ENCODE measurements at places on chromosomes 12 and 14.

DNA sequence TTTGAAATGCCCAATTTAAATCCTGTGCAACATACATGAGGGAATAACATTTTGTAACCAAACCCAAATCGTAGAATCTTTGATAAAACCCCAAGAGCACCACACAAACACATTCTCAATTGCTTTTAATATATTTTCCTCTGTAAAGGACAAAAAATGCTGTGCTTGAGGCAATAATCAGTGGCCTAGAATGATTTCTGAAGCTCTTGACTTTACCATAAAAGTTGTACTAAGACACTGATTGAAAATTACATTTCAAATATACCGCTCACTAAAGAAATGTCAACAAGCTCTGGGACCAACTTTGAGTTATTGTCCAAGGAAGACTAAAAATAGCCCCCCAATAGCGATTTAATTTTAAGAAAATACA is 1.5 kb downstream of the EML5 start:
- DNase-seq, result no peak

DNA sequence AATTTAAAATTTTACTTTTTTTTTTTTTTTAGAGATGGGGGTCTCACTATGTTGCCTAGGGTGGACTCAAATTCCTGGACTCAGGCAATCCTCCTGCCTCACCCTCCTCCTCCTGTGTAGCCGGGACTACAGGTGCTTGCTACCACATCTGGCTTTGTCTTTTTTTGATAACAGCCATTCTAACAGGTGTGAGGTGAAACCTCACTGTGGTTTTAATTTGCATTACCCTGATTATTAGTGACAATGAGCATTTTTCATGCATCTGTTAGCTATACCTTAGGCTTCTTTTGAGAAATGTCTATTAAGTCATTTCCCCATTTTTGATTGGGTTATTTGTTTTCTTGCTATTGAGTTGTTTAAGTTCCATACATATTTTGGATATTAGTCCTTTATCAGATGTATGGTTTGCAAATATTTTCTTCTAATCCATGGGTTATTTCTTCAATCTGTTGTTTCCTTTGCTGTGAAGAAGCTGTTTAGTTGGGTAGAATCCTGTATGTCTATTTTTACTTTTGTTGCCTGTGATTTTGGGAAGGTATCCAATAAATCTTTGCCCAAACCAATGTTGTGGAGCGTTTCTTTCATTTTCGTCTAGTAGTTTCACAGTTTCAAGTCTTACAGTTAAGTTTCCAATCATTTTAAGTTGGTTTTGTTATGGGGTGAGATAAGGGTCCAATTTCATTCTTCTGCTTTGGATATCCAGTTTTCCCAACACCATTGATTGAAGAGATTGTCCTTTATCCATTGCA is 86.1 kb downstream of the MYF5 start:
- DNase-seq, result no peak

- DNase-seq, result no peak
Measured at GRCh38 chr12:24797901-24798300, 151.0 kb downstream of the BCAT1 start.

GRCh38 chr14:75514673-75515628 is 7.3 kb upstream of the BATF start:
- DNase-seq, result no peak

GRCh38 chr12:57242691-57243454 is 8.1 kb downstream of the STAC3 start:
- DNase-seq, result no peak

DNA sequence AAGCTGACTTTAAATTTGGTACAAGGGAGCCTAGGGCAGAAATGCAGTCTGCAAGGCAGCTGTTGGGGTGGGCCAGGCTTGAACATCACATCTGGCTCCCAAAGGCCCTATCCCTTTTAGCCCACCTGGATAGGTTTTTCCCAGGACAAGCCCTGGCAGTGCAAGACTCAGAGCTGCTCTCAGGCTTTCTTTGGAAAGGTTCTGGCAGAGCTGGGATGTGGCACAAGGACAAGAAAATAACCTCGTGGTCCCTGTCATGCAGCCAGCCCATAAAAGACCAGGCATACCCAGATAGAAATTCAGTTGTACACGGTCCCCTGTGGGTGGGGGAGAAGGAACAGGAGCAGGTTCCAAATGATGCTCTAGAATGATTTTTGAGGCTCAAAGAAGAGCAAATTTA is 206.9 kb downstream of the TTC7B start:
- DNase-seq, result no peak

DNA sequence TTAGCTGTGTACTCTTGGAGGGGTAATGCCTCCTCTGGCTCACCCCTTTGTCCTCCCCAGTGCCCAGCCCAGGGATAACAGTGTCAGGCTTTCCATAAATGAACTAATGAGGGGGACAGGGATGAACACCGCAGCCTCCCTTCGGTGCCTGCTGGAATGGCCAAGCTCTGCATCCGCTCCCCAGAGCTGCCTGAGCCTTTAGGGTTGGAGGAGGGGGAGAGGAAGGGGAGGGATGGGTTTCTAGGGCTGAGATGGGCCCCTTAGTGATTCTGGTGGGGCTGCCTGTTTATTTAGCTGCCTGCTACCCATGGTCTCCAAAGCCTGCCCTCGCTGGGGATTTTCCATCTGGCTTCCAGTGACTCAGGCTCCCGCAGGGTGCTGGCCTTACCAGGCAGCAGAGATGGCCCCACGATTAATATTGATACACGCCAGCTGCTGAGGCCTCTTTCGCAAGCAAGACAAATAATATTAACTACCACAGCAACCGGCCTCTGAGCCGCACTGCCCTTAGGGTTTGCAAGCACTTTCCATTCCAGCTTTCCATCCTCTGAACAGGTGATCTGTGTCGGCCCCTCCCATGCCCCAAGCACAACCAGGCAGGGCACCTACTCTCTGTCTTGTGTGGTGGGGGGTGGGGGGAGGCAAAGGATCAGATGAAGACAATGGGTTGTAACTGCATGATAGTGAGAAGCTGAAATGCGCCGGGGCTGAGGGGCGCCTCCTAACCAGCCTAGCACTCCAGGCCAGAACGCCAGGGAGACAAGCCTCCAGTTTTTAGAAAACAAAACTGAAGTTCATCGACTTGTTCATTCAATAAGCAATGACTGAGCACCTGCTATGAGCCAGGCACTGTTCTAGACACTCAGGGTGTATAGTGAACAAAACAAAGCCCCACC is 56.7 kb downstream of the C14orf132 start:
- no peak for DNase-seq

- no peak for DNase-seq
Measured at GRCh38 chr12:96199464-96199863, 5.3 kb downstream of the ELK3 start.

- no peak for DNase-seq
Measured at GRCh38 chr12:132154341-132154761, 10.1 kb downstream of the NOC4L start.

DNA sequence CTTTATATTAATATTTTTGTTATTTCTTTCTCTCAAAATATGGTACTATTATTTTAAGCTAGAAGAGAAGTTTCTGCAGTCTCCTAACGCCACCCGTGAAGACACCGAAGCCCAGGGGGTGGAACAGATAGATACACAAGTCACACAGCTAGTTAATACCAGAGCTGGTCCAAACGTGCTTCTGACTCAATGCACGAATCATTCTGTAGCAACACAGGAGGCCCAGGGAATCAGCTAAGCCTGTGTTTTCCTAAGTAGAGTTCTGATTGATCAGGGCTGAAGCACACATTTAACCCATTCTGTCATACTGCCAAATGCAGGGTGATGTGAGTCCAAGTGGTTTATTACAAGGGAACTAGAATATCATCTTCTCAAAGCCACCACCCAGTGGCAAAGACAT is 116.9 kb upstream of the PWP1 start:
- DNase-seq, result no peak

GRCh38 chr12:5438671-5439200 is 6.8 kb downstream of the NTF3 start:
- no peak for DNase-seq

- DNase-seq, result no peak
Measured at GRCh38 chr12:88437226-88437625, 143.0 kb downstream of the KITLG start.

DNA sequence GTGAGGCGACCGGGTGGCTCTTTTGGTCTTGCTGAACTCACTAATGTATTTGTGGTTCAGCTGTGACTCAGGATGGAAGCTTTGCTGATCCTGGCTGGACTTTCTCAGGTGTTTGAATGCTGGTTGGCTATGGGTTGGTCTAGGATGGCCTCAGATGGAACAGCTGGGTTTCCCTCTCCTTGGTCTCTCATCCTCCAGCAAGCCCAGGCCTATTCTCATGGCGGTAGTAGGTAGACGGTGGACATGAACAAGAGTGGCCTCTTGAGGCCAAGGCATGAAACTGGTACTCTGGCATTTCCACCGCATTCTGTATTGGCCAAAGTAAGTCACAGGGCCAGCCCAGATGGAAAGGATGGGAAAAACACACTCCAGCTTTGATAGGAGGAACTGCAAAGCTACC is 11.8 kb upstream of the POLR3B start:
- DNase-seq, result no peak

DNA sequence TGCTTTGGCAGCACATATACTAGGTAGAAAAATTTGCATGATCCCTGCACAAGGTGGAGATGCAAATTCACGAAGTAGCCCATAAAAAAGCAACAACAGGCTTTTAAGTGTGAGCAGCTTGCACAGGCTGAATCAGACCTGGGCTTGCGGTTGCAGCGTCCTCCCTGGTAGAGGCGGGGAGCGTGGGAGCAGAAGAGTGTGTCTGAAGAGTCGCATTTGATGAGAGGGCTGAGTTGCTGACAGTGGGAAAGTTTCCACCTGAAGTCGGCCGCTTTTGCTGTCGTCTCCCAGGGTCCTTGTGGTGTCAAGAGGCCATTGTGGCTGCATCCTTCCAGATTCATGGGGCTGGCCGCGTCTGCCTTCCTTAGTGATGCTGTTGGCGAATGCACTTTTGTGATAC is 6.2 kb downstream of the AACS start:
- DNase-seq, result no peak

DNA sequence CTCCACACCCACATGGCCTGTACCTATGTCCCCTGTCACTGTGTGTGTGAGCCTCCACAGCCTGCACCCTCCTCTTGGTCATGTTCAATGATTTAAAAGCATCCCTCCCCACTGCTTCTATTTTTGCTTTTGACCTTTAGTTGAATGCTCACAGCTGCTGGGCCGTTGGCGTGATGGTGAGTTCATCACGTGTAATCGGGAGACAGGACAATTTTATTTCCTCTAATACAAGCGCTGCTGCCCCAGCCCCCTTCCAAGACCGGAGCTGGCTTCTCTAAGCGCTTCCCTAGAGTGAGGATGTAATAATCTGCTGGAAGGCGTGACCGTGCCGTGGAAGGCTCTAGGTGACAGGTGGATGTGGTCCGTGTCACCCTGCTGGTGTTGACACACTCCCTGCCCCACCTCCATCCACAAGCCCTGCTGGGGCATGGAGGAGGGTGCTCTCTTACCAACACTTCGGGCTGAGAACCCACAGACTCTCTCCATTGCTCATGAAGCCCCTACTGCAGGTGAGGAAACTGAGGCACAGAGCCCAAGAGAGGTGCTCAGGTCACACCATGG is 25.4 kb downstream of the CCDC85C start:
- DNase-seq, result no peak

- DNase-seq, result no peak
Measured at GRCh38 chr12:125292700-125293099, 227.5 kb downstream of the AACS start.

DNA sequence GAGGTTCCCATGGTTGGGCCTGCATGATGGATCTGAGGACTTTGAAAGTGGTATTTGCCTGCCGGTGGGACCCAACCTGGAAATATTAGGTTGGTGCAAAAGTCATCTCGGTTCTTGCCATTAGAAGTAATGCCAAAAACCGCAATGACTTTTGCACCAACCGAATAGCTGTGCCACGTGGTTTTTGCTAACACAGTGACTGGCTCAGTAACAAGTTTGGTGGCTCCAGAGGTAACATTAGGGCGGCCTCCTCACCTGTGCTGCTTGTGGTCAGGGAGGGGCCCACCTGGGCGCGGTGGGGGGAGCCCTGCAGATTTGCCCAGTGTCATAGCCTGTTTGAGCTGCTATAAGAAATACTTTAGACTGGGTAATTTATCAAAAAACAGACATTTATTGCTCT is 1.8 kb downstream of the BDKRB2 start:
- no peak for DNase-seq

- no peak for DNase-seq
Measured at GRCh38 chr14:59150990-59151389, 37.5 kb upstream of the DAAM1 start.

DNA sequence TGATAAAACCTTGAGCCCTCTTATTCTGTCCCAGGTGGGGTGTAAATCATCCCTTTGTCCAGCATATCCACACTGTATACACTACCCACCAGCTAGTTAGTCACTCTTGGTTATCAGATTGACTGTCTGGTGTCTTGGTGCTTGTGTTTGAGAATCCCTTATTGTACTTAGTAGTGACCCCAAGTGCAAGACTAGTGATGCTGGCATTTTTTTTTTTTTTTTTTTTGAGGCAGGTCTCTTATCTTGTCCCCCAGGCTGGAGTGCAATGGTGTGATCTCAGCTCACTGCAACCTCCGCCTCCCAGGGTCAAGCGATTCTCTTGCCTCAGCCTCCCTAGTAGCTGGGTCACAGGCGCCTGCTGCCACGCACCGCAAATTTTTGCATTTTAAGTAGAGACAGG is 5.8 kb downstream of the VRK1 start:
- no peak for DNase-seq

- no peak for DNase-seq
Measured at GRCh38 chr12:89373763-89374572, 21.7 kb upstream of the DUSP6 start.

GRCh38 chr12:113803759-113804140 is 162.4 kb downstream of the RBM19 start:
- DNase-seq, result no peak

DNA sequence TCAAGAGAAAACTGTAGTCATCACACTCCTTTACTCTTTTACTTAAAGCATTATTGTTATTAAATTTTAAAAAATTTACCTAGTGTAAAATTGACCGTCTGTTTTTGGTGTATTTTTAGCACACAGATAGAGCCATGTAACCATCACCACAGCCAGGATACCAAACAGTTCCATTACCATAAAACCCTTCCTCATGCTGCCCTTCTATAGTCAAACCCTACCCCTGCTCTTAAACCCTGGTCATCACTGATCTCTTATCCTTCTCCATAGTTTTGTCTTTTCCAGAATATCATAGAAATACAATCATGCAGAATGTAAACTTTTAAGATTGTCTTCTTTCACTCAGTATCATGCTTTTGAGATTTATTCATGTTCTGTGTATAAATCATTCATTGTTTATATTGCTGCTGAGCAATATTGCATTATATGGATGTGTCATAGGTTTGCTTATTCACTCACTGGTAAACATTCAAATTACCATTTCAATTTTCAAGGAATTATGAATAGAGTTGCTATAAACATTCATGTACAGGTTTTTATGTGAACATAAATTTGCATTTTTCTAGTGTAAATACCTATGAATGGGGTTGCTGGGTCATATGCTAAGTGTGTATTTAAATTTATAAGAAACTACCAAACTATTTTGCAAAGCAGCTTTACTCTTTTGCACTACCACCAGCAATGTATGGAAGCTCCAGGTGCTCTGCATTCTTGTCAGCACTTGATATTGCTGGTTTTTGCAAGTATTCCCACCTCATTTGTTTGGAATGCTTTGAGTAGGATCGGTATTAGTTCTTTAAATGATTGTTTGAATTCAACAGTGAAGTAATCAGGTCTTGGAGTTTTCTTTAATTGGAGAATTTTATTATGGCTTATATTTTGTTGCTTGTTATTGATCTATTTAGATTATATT is 125.5 kb downstream of the LMNTD1 start:
- DNase-seq, result no peak

- no peak for DNase-seq
Measured at GRCh38 chr12:123131879-123132402, 18.9 kb downstream of the PITPNM2 start.

- no peak for DNase-seq
Measured at GRCh38 chr12:113742801-113743200, 223.3 kb downstream of the RBM19 start.
